Immature natural killer cell (primary cell): ENCODE measurements at places on chromosomes 5 and 9. TPM values are rescaled to one million over a fixed set of nuclear protein-coding genes. Genes with fewer than 3 reads are reported as not detected.

Gene SPATA31C1
- not detected for polyA plus RNA-seq

Gene IRX1
- not detected for polyA plus RNA-seq

GRCh38 chr9:89378541-89378940 is 60.2 kb downstream of the SECISBP2 start:
- H3K27ac ChIP-seq: no peak overlapping the region
- H3K4me3 ChIP-seq: no peak overlapping the region
- peaks cover 7% of the 10 kb centered on the region for H3K27me3 ChIP-seq
- no peak for DNase-seq
- H3K36me3 ChIP-seq: peaks cover 43% of the 10 kb centered on the region
- H3K4me1 ChIP-seq: peaks cover 27% of the 10 kb centered on the region

Gene OBP2B
- polyA plus RNA-seq: not detected

DNA sequence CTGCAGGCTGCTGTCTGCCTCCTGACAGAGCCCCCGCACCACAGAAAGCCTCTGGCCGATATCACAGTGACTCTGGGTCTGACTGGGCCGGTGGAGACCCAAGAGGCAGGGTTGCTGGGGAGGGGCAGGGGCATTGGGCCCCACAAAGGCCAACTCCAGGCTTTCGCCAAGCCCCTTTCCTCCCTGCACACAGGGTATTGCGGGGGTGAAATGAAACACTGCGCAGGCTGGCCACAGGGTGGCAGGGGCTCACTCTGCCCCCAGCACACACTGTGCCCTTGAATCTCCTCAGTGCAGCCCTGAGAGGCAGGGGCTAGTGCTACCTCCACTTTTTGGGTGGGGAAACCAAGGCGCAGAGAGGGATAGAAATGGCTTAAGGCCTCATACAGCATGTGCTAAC is 44.6 kb downstream of the BARX1 start:
- H3K4me1 ChIP-seq: no peaks in the 10 kb centered on the region
- H3K27me3 ChIP-seq: peaks cover 4% of the 10 kb centered on the region
- no peak for DNase-seq
- no peaks in the 10 kb centered on the region for H3K36me3 ChIP-seq
